Fibroblast of skin of left quadriceps (primary cell): ENCODE measurements at places on chromosomes 3 and 15.

- no peak for DNase-seq
These were observed 16.9 kb upstream of the FSIP1 start for GRCh38 chr15:39799552-39800011.

DNA sequence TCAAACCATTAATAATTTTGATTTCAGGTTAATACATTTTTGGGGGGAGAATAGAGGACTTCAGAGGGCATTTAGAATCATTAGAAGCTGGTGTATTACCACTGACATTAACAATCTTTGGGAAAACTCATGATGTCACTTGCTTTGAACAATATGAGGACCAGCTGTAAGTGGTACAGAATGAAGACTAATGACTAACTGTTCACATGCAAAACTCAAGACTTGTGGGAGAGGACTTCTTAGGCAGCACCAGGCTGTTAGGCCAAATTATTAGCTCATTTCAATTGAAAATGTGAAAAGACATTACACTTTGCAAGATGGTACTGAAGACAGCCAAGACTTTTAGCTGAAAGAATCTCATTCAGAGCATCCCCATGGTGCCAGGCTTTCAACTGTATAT, 426.2 kb upstream of the ADAMTS9 start:
- no peak for DNase-seq

DNA sequence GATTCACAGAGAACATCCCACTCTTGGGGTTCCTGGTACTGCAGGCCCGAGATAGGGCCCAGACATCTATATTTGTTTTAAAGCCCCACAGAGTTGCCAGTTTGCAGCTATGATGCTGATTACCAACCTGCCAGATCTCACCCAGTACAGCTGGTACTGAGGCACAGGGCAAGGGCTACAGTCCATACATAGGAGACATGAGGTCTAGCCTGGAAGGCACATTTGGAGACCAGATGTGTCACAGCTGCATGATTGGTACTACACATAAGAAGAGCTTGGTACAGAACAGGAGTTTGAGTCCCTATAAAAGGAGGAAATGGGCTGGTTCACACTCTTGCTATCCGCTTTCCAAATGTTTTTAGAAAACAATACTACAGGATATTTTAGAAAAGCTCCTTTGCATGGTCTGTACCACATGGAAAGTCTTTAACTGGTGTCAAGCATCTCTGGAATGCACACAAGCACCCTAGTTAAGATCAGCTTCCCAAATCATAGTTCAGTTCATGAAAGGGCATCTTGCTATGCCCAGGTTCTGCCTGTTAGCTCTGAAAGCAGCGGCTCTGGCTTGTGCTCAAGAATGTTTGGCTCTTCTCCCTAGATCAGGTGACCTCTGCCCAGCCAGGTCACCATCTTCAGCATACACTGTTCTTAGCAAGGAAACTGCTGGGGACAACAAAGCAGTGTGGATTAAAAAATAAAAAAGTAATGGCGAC, 20.6 kb downstream of the MTMR14 start:
- DNase-seq = no peak

DNA sequence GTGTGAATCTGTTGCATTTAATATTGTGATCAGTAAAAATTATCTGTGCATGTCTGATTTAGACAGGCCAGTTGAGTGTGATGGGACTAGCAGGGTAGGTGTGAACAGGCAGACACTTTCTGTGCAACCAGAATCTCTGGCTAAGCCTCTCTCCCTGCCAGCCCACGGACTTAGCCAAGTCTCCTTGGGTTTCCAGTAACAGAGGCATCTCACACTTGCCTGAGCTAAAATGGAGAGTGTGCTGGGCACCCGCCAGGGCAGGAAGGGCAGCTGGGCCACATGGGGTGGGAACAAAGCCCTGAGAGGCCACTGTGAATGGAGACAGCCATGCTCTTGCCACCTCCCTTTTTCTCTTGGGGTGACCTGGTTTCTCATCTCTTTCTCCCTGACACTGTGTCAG, 12.5 kb upstream of the RPS27L start:
- no peak for DNase-seq

DNA sequence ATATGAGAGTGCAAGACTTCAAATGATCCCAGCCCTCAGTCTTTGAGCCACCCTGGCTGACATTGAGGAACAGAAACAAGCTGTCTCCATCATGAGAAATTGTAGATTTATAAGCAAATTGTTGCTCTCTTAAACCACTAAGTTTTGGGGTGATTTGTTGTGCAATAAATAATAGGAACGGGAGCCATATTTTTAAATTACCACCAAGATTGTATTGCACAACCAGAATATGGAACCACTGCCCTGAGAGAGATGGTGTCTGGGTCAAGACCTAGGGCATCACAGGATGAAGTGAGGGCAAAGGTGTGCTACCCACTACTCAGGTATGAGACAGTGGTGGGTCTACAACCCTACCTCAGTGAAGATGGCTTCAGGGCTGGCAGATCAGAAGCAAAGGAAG, 2.3 kb upstream of the CFAP92 start:
- no peak for DNase-seq

DNA sequence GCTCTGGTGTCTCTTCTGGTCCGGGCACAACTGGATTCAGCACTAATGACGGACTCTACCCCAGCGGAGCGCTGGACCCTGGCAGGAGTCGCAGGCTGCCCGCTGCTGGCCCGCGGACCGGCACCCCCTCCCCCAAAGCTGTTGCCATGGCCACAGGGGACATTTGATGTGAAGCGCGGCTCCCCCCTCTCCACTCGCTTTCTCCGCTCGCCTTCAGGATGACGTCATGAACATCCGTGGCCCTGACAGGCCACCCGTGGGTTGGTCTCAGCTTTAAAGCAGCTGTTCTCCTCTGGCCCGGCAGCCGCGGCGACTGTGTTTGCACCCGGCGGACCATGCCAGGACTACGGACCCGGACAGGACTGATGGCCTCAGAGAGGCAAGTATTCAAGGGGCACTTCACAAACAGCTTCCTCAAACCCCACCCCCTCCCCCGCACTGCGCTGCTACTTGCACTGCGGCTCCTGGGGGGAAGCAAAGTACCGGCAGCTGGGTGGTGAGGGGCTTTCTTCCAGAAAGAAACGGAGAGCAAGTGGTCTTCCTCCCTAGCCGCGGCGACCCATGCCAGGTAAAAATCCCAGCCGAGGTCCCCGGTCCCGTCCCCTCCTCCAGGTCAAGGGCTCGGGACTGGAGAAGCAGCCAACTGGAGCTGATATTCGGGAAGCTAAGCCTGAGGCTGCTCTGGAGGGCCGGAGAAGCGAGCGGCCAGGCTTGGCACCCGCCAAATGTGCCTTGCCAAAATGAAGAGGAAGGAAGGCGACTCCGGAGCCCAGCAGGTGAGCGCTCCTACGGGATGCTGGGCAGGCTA, 16.6 kb upstream of the AEN start:
- DNase-seq = no peak

DNA sequence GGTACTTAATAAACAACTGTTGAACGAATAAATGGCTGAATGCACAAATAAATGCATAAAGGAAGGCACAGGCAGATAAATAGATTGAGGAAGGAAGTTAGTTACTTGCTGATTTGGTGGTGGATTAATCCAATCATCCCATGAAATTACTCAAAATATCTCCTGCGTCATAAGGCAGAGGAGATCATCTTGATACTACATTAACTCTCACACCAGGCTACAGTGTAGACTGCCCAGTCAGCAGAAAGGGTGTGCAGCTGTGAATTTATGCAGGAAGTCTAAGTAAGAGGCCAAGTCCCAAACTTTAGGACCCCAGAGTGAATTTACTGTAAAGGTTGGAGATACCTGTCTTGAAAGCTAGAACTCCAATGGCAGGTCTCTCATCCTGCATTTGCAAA, 38.6 kb downstream of the PRICKLE2 start:
- no peak for DNase-seq

DNA sequence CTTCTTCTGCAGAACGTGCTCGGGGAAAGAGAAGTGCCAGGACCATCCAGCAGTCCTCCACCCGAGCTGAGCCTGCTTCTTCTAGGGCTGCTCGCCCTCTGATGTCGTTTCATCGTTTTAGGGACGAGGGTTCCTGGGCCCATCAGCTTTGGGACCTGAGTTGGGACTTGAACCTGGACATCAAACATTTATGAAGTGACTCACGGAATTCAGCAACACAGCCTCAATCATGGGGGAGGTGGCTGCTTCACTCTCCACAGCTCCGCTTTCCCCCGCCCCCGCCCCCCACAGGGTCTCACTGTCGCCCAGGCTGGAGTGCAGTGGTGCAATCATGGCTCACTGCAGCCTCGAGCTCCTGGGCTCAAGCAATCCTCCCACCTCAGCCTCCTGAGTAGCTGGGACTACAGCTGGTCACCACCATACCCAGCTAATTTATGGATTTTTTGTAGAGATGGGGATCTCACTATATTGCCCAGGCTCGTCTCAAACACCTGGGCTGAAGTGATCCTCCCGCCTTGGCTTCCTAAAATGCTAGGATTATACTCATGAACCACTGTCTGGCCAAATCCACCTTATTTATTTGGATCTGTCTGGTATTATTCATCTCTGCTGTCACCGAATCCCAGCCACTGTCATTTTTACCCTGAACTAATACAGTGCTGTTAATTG, 725 bp upstream of the SCAMP2 start:
- DNase-seq = no peak

- no peak for DNase-seq
These were observed 28.4 kb downstream of the CHCHD6 start for GRCh38 chr3:126732281-126733060.

DNA sequence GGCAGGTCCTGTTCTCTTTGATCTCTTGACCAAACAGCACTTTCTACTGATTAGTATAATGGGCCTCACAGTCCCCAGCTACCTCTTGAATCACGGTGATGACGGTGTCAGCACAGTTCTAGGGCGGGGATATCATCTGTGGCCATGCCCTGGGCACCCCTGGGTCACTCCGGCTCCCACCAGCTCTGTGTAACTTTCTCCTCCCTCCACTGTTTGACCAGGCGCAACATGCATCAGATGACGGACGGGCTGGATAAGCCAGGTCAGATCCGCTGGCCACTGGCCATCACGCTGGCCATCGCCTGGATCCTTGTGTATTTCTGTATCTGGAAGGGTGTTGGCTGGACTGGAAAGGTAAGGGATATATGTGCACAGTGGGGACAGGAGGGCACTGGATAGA, 29.6 kb downstream of the SLC6A1 start:
- DNase-seq = no peak

- peak; percentile 20 for DNase-seq
These were observed 29.3 kb downstream of the CCNL1 start for GRCh38 chr3:157130467-157131251.

DNA sequence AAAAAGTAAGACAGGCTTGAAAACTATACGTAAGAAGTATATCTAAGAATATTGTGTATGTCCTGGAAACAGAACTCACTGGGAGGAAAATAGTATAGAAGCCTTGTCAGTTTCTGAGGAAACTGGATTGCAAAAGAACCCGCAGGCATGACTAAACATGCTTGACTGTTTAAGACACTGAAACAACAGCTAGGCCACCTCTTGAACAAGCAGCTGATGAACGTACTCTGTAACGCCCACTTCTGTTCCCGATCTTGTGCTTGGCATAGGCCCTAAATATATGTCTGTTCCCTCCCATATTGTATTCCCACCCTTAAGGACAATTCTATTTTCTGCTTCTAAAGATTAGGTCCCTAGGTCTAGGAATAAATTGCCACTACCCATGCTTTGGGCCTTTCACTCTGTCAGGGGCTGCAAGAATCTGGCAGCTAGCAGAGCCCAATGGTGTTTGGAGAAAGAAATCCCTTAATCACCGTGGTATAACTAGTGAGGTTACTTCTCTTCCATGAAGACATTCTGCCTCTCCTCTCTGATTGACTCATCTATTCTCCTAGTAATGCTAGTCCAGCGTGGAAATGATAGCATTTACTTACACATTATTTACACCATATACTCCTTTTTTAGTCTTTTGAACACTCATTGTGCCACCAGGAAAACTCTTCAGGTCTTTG, 46.2 kb downstream of the CD200 start:
- DNase-seq = no peak

DNA sequence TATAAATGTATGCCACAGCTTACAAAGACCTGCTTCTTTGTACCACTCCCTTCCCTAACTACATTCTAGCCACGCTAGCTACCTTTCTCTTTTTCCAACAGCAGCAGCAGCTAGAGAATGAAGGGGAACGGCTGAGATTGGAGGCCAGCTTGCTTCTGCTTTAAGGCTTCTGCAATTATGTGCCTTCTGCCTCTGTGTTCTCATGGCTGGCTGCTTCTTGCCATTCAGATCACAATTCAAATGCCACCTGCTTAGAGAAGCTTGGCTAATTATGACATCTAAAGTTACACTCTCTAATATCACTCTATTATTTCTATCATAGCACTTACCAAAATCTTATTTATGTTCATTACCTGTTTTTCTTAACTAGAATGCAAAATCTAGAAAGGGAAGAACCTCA, 95.2 kb downstream of the RYK start:
- DNase-seq = no peak

GRCh38 chr15:40241269-40242212, 2.7 kb downstream of the PAK6 start:
- no peak for DNase-seq

DNA sequence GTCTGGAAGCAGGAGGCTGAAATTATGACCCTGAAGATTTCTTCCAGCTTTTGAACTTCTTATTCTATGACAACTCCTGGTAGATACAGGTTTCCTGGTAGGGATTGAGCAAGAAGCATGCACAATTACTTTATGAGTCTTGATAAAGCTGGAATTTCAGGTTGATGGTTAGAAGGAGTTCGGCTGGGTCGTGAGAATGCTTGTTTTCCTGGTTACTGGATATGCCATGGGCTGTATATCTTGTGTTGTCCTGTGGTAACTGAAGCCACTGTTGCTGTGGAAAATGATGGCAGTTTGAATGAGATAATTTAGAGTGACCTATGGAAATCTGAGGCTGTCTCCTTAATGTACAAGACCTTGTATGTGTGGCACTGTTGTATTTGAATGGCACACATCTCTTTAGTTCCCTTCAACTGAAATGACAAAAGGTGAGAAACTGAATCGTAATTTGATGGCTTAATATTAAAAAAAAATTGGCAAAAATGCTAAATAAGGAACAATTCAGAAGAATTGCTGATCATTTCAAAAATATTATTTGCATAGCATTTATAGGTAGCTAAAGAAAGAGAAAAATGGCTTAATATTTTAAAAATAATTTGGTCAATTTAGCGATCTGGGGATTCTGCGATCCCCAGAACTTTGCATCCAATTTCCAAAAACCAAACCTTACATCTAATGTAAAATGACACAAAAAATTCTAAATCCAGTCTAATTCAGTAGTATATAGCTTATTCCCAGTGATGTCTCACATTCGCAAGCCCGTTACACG, 1.1 kb upstream of the UBE2E1 start:
- DNase-seq = no peak

DNA sequence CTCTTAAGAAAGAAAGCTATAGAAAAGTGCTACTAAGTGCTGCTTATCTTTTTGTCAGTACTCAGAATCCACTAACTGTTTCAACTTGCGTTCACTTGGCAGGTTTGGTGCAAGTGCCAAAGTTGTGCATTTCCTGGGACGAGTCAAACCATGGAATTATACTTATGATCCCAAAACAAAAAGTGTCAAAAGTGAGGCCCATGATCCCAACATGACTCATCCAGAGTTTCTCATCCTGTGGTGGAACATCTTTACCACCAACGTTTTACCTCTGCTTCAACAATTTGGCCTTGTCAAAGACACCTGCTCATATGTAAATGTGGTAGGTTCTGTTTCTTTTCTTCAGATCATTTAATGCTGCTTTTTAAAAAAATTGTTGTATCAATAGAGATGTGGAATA, 32.6 kb downstream of the GYG1 start:
- DNase-seq = no peak

GRCh38 chr3:43214616-43215015, 71.7 kb upstream of the SNRK start:
- no peak for DNase-seq
